ENCODE measurements at places on chromosomes 12 and 14.

- no peak for DNase-seq
These were observed 18.4 kb upstream of the MAP3K9 start for GRCh38 chr14:70827752-70828151.

GRCh38 chr12:124680863-124681778, 113.7 kb upstream of the NCOR2 start:
- DNase-seq = peak; percentile 96

DNA sequence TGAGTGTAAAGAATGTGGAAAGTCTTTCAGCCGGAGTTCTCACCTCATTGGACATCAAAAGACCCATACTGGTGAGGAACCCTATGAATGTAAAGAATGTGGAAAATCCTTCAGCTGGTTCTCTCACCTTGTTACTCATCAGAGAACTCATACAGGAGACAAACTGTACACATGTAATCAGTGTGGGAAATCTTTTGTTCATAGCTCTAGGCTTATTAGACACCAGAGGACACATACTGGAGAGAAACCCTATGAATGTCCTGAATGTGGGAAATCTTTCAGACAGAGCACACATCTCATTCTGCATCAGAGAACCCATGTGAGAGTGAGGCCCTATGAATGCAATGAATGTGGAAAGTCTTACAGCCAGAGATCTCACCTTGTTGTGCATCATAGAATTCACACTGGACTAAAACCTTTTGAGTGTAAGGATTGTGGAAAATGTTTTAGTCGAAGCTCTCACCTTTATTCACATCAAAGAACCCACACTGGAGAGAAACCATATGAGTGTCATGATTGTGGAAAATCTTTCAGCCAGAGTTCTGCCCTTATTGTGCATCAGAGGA, 25.1 kb upstream of the ZNF268 start:
- DNase-seq = no peak

- DNase-seq = no peak
These were observed 50.4 kb downstream of the KICS2 start for GRCh38 chr12:64171715-64172114.

DNA sequence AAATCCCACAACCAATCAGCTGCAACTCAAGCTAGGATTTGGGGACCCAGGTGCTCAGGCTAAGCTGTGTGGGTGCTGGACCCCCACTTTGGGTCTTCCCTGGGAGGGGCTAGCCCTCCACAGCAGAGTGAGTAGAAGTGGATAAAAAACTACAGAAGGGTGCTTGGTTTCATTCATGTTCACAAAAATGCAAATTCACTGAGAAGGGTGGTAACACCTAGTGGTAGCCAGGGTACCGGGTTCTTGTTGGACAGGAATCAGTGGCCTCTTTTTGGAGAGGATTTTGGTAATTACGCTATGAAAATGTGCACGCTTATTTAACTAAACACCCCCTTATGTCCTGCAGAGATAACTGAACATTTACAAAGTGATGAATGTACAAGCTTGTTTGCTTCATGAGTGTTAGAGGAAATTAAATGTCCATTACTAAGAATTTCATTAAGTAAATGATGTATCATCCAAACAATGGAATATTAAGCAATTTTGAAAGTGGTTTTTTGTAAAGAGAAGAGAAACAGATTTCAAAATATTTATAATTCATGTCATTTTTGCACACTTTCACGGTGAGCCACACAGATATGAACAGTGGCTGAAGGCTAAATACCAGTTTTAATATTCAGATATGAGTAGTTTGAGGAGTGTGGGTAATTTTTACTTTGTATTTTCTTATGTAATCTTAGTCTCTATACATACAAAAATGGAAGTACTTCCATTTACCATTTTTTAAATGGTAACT, 78.3 kb downstream of the DDX51 start:
- peak; percentile 20 for DNase-seq
